ENCODE measurements at places on chromosomes 13 and 19.

GRCh38 chr19:43735013-43735412 lies 19.1 kb downstream of the IRGC start:
- DNase-seq = no peak

- DNase-seq = no peak
Observed at GRCh38 chr19:37078717-37079032, 442 bp downstream of the ZNF420 start.

DNA sequence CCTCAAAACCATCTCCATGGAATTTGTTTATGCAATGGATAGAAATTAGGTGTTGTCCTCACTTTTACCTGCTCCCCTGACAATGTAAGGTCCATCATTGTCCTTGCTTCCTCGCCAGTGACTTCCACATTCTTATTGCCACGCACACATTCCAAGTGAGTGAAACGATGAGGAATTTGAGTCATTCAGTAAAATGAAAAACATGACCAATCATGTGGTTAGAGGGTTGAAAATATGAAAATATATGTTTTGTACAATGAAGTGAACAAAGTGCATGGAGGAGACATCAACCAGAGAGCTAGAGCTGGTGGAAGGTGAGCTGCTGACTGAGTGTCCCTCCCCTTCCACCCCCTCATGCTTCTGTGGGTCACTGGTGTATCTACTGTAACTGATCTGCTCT lies 91.7 kb downstream of the ATP8A2 start:
- DNase-seq = no peak

- DNase-seq = no peak
Observed at GRCh38 chr19:35498984-35499527, 8.8 kb upstream of the KRTDAP start.

DNA sequence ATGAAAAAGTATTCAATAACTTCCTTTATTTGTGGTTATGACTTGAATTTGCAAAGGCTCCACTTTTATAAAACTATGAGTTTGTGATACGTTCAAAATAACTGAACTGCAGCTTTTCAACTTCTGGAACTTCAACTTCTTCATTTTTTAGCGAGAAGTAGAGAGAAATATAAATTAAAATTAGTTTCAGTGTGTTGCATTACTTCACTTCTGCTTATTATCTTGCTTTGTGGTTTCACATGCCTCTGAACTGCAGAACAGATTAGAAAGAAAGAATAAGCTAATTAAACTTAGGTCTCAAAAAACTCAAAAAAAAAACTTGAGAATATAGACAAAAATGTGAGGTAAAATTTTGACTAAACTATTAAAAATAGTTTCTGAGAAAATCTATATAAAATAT lies 1073.4 kb downstream of the PCDH17 start:
- no peak for DNase-seq

GRCh38 chr13:93603043-93603442 lies 376.4 kb downstream of the GPC6 start:
- DNase-seq = peak; percentile 90

- no peak for DNase-seq
Observed at GRCh38 chr13:110306340-110306959, 507 bp downstream of the COL4A1 start.

DNA sequence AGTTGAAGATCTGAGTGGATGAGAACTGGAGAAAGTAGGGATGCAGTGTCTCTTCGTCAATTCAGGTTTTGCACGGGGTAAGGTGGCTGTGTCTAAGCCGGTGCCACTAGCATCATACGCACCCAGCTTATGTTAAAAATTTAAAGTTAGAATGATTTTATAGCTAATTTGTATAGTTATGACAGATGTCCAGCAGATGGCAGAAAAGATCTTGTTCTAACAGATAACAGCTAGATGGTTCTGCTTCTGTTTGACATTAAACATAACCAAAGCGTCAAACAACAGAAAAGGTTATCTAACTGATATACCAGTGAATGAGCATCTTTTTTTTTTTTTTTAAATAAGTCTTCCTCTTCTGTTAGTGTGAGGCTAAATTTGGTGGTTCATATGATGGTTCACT lies 18.8 kb upstream of the EDDM13 start:
- DNase-seq = no peak

DNA sequence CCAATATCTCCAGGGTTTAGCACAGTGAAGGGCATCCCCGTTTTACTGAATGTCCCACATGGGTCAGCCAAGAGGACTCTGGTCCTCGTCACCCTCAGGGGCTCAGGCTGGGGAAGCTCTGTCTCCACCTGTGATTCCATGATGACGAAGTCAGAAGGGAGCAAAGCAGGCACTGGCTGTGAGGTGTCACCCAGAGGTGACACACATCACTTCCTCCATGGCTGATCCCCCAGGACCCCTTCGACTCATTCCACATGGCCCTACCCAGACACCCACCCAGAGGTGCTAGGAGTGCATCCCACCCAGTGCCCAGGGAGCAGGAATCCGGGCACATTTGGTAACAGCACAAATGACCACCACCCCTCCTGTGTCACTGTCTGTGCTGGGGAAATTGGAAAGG lies 145.2 kb upstream of the VSTM2B start:
- no peak for DNase-seq

DNA sequence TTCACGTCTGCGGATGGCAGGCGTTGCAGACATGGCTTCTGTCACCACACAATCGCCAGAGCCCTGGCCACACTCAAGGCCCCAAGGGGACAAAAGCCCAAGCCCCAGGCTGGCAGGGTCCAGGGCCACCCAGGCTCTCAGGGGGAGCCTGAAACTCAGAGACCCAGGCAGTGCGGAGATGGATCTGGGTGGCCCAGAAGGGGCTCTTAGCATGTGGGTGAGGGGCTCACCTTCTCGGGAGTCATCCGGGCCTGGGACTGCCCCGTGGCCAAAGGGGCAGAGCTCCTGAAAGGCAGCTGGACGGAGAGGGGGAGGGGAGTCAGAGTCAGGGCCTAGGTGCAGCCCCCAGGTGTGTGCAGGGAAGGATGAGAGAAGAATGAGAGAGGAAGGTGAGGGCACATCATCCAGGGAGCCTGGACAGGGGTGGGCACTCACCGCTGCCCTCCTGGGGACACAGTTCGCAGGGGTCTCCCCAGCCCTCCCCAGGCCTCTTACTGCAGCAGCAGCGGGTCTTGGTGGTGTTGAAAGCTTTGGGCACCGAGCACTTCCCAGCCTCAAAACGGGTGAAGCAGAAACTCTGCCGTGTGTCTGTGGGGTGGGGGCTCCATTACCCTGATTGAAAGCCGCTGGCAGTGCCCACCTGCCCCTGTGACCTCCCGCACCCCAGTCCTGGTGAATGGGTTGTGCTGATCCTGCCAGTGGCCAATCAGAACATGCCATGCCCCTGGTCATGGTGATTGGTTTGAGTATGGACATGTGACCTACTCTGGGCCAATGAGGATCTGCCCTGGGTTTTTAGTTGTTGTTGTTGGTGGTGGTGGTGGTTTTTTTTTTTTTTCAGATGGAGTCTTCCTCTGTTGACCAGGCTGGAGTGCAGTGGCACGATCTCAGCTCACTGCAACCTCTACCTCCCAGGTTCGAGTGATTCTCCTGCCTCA lies 37.4 kb downstream of the CCL25 start:
- no peak for DNase-seq

- DNase-seq = no peak
Observed at GRCh38 chr13:36154567-36155291, 23.5 kb upstream of the DCLK1 start.

GRCh38 chr19:39506598-39506943 lies 7.8 kb downstream of the DLL3 start:
- DNase-seq = no peak

DNA sequence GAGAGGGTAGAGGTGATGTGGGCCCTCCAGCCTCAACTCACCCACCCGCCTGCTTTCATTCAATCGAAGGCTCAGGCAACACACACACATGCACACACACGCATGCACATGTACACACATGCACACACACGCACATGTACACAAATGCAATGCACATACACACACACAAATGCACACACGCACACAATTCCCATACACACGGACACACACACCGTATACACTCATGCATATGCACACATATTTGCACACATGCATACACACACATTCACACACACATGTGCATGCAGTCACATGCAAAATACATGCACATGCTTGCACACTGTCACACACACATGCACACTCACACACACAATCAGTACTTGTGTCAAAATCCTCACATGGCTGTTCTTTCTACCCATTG lies 55.9 kb upstream of the SPACA7 start:
- DNase-seq = no peak

DNA sequence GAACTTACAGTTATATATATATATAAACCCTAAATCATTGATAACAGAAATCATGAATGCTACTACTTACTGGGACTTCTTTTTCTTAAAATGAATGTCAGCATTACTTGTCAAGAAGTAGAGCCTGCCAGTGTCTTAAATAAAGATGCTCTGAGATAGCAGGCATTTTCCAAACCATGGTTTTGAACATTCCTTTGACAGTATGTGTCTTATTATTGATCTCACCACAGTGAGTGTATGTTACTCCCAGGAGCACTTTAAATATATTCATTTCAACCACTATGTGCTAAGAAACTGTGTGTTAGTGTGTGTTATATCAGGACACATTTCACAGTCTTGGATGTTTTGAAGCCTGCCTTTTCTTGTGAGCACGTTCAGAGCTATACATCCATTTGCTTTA lies 28.2 kb downstream of the TNFRSF19 start:
- DNase-seq = no peak

- DNase-seq = no peak
Observed at GRCh38 chr13:84654654-84655275, 772.5 kb upstream of the SLITRK1 start.

DNA sequence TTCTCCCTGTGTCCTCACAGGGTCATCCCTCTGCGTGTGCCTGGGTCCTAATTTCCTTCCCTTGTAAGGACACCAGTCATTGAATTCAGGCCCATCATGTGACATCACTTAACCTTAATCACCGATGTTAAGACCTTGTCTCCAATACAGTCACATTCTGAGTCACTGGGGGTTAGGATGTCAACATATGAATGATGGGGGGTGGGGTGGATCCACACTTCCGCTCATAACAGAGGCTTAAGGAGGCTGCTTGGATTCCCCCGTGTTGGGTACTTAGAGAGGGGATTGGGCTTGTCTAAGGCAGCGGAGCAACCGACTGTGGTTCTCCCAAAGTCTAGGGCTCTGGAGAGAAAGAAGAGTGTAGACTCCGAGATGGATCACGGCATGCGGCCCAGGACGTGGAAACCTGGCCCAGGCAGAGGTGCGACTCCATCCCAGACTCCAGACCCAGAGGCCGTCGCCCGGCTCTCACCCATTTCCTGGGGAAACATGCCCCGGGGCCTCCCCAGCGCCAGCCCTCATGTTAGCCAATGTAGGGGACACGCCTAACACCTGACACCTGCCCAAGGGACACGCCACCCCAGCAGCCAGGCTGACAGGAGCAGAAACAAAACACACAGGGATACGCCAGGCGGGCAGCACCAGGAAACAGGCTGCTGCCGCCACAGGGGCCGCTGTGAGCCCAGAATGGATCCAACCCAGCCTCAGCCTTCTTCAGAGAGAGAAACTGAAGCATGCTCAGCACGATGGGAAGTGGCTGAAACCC lies 17.1 kb upstream of the IGLON5 start:
- no peak for DNase-seq

DNA sequence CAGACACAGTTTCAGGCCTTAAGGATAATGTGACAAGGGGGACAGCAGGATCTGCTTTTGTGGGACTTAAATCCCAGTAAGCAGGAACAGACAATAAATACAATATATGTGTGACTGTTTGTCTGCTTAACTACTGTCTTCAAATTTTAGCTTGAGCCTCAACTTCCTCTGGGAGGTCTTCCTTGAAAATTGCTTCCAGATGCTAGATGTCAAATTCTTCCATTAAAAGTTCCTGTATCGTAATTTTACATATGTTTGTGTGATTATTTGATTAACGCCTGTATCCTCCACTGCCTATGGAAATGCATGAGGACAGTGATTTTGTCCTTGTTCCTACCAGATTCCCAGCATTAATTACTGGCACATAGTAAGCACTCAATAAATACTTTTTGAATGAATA lies 385.5 kb downstream of the NDFIP2 start:
- no peak for DNase-seq

DNA sequence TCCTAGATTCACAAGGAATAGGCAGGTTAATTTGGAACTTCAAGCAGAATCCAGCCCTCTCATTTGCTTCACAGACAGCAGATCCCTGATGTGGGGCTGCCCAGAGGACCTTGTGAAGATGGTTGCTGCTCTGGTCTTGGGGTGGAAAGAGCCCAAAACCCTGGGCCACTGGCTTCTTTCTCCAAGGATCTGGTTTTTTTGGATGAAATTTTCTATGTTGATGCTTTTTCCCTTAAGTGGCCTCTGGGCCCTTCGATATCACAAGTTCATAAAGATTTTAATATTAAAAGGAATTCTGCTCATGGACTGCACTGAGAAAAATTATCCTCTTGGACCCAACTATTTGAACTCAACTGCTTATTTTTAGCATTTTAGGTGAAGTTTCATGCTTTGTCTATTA lies 421.1 kb downstream of the KLF5 start:
- no peak for DNase-seq

- no peak for DNase-seq
Observed at GRCh38 chr13:33262997-33263396, 22.6 kb downstream of the STARD13 start.

- DNase-seq = no peak
Observed at GRCh38 chr19:31015778-31016177, 333.5 kb downstream of the TSHZ3 start.

GRCh38 chr19:20182222-20182785 lies 15.3 kb downstream of the ZNF486 start:
- DNase-seq = no peak

DNA sequence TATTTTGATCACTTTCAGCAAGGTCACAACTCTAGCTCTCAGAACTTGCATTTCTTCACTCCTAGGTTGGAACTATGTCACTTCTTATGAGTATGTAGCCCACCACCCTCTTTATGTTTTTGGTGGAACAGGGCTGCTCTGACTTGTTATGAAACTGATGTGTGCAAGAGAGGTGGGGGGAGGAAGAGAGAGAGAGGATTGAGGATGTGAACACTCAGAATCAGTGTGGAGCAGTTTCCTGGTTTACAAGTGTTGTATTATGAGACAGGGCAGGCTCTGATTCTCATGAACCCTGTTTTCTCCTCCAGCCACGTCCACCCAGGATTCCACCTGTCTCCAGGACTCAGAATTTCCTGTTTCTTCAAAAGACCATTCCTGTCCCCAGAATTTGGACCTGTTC lies 16.1 kb downstream of the ZNF317 start:
- no peak for DNase-seq

DNA sequence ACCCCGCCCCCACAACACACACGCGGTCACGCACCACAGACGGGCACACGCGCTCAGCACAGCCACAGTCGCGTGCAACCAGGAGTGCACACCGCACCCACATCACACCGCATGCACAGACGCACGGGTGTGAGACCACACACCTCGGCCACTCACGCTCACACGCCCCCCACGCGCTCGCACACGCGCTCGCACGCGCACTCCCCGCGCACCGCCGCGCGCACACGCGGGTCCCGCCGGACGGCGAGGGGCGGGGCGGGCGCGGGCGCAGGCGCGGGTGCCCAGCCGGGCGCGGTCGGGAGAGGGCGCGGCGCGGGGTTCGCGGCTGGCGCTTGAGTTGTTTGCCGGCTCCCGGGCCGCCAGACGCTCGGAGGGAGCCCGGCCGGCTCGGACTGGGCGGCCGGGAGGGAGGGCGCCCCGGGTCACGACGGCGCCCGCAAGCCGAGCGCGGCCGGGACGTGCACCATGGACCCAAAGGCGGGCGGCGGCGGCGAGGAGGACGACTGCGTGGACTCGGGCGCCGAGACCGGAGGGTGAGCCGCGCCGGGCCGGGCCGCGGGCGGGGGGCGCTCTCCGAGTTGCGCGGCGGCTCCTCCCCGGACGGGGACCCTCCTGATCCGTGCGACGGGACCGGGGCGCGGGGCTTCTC lies at the start of gene FAM124A:
Gene FAM124A (plus strand): TSS at position 362 of the 649 bp plus-strand sequence. CDS start 104 bp downstream, at position 466.
- no peak for DNase-seq

GRCh38 chr19:28981518-28981917 lies 231.4 kb downstream of the UQCRFS1 start:
- DNase-seq = no peak
